ENCODE measurements at places on chromosomes 2 and 18.
A peak's percentile ranks its signal among the peaks of the same experiment; 100 is the strongest.

- peak; percentile 8 for DNase-seq
These were observed 78.3 kb upstream of the PAX8 start for GRCh38 chr2:113357071-113357470.

- DNase-seq, result no peak
These were observed 132.2 kb downstream of the DOCK10 start for GRCh38 chr2:224909885-224910573.

DNA sequence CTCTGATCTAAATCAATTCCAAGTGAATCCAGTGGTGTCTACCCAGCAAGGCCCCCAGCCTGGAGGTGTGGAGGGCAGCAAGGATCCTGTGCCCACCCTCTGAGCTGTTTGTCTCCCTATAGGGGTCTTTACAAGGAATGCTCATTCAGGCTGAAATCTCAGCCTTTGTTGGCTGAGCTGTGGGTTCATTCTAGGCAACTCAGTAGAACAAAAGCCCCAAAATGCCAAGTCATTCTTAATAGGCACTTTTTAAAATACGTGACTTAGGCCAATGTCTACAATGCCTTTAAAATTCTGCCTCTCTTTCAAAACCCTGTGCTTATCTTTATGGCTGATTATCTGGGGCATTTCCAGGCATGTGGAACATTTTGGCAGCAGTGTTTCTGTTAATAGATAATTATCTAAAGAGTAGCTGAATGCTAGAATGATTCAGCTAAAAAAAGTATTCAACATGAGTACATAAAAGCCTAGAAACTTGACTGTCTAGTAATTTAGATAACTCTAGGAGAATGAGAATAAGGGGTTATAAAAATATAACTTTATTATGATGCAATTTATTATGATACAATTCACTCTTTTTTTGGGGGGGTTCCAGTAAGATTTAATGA lies 7.4 kb downstream of the UGT1A6 start:
- DNase-seq, result no peak

DNA sequence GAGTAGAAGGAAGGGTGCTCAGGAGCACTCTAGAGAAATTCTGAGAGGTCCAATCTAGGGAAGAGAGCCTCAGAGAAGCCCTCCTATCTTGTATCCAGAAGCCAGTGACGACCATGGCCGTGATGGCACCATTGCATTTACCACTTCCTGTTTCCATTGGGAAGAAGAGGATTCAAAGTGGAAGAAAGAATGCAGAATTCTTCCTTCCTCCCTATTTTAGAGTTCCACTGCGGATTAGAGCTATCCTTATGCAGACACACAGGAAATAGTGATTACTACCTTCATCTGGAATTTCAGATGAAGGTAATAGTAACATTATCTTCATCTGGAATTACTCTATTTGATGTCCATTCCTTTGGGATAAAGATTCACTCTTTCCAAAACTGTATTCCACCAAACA lies 45.6 kb upstream of the PCBP1 start:
- no peak for DNase-seq

DNA sequence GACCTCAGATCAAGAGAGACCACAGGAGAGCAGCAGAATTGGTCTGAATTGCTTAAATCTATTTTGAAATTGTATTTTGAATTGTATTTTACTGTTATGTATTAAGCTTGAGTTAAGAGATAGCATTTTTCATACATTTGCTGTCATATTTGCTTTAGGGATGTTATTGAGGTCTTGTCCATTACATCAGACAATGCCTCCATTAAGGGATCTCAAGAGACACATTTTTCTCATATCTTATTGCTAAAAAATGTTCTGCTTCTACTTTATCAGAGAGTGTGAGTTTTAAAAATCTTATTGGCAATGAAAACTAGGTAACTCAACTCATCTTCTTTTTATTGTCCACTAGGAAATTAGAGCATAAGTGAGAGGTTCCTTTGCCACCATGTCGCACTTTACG lies 66.8 kb upstream of the CTAGE1 start:
- DNase-seq, result no peak

DNA sequence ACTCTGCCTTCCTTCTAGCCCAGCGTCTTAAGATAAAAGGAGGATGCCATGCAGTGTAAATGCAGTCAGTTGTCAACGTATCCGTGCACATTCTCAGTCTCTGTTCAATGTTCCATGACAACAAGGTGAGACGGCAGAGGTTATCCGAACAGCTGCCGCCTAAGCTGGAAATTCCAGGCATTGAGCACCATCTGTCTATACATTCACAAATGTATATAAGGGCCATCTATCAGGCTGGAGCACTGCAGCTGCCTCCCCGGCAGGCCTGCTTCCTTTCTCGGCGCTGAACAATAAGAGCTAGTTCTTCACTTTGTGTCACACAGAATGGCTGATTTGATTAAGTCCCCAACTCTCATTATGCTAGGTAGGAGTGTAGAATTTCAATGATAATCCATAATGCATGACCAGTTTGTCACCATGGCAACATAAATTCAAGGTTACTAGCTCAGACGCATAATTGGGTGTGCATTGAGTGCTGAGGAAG lies 282.2 kb upstream of the SOX11 start:
- no peak for DNase-seq

DNA sequence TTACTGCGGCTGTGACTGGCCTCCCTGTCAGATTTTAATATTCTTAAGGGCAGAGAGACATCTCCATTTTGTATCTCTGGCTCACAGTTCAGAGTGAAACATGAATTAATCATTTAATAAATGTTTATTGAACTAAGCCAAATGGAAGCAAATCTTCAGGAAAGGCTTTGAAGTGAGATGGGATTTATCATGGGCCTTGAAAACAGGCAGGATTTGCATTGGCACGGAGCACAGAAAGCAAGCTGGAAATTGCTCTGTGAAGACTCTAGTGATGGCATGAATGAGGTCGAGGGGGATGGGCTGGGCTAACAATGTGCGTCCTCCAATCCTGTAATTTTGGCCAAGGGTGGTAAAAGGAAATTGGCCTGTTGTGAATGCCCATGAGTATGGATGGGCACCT lies 369.8 kb upstream of the SOX11 start:
- no peak for DNase-seq

DNA sequence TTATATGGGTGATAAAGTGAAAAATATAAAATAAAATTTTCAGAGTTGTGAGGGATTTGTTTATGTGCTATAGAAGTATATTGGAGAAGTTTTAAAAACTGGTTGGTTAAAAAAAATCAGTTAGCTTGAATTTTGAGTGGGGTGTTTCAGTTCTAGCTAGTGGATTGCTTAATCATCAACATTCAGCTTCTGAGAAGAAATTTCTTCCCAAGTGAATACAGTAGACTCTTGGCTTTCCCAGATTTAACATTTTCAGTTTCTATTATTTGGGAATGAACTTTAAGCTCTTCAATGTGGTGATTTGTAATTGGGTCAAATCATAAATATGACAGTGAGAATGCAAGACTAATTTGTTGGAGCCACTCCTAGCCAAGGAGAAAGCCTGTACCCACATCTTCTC lies 120.8 kb downstream of the PLCL1 start:
- DNase-seq, result no peak

DNA sequence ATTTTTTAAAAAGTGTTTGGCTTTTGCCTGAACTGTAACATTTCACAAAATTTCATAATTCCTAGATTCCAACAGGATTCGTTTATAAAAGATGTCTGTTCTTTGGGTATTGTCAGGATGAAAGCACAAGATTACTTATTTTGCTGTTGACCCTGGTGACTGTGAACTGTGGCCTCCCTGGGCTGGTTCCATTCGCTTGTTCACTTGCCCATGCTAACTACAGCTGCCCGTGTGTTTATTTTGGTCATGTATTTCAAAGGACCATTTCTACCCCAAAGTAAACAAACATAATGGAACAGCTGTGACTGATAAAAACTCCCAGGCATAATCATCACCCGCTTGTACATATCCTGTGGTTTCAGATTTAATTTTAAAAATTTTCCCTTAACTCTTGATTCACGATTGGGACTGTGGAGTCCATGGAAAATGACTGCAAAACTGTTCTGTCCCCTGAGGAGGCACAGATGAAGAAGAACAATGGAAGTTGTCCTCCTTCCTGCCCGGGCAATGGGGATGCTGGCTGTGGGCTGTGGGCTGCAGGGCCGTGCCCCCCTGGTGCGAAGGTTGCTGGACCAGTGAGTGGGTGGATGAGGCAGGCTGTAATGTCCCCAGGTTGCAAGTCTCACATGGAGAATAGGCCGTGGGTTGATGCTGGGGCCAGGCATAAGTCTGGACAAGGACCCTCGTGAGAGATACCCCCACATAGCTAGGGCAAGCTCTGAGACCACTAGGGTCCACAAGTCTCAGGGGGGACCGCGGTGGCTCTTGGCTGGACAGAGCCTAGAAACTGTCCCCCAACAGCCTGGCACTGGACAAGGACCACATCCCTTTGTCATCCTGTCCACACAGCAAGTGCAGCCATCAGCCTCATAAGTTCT lies 28.9 kb upstream of the HDAC4 start:
- DNase-seq, result no peak
